Hypothalamus (tissue), 51 donors: ENCODE measurements at places on chromosomes 16 and 17.

DNA sequence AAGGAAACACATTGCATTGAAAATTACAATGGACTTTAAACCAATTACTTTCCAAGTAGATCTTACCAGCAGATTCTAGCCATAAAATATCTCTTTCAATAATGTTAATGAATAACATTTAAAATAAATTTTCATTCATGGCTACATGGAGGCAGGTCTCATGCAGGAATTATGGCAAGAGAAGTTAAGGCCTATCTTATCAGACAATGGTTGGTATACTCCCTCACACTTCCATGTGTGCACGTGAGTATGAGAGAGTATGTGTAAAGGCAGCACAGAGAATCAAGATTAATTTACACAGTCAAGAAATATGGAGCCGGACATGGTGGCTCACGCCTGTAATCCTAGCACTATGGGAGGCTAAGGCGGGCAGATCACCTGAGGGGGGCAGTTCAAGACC lies 76.5 kb downstream of the HELZ start:
- no peak for DNase-seq

GRCh38 chr17:61411261-61412142 lies 11.9 kb downstream of the TBX2 start:
- no peak for DNase-seq

GRCh38 chr17:57810721-57811637 lies 38.9 kb downstream of the MRPS23 start:
- DNase-seq, result no peak

GRCh38 chr16:22370038-22370820 lies 4.2 kb downstream of the CDR2 start:
- DNase-seq, result no peak

GRCh38 chr17:64387545-64388171 lies 3.0 kb downstream of the PECAM1 start:
- DNase-seq, result no peak

DNA sequence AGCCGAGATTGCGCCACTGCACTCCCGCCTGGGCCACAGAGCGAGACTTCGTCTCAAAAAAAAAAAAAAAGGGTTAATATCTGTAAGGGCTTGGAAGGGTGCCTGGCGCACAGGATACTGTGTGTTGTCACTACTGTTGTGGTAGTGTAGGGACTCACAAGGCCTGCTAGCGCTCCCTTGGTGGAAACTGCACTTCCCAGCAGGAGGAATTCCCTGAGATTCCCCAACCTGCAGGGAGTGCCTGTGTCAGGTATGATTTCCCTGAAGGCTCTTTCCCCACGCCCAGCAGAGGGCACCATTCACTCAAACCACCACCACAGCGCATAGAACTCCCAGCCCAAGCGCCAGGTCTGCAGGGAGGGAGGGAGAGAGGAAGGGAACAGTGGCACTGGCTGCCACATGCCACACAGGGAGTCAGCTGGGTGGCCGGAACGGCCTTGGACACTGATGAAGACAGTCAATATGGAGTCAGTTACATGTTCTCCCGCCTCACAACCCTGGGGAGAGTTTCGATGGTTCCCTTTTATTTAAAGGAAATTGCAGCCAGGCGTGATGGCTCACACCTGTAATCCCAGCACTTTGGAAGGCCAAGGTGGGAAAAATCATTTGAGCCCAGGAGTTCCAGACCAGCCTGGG lies 32.7 kb upstream of the CDH1 start:
- DNase-seq, result peak; percentile 37

GRCh38 chr17:30290696-30291542 lies 825 bp downstream of the BLMH start:
- DNase-seq, result no peak

GRCh38 chr17:38898812-38899348 lies 26.5 kb upstream of the LASP1NB start:
- no peak for DNase-seq

GRCh38 chr16:79714440-79714839 lies 113.9 kb upstream of the MAF start:
- DNase-seq, result no peak

DNA sequence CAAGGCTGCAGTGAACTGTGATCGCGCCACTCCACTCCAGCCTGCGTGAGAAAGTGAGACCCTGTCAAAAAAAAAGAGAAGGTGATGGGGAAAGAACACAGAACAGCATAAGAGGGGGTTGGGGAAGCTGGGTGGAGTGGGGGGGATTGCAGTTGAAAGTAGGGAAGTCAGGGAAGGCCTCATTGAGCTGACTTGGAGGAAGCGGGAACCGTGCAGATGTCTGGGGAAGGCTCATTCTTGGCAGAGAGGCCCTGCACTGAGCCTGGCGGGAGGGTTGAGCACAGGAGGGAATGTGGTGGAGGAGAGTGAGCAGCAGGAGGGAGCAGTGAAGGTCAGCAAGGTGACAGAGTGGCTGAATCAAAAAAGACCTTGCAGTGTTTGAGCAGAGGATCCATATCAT lies 26.9 kb downstream of the IL4R start:
- DNase-seq, result no peak

DNA sequence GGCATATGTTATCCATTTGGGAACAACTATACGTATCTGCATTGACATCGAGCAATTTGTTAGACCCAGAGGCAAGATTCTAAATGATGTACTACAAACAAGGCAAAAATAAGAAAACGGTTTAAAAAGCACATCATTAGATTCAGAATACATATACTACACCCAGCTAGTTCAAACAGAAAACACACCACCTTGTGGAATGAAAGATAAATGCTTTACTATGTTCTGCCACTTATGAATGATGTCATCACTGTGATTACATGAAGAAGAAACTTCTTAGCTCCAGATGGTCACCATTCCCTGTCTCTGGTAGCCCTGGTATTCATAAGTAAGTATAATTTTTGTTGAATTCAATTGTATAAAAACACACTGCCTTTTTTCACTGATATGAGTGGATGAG lies 7.8 kb downstream of the NACA2 start:
- no peak for DNase-seq

DNA sequence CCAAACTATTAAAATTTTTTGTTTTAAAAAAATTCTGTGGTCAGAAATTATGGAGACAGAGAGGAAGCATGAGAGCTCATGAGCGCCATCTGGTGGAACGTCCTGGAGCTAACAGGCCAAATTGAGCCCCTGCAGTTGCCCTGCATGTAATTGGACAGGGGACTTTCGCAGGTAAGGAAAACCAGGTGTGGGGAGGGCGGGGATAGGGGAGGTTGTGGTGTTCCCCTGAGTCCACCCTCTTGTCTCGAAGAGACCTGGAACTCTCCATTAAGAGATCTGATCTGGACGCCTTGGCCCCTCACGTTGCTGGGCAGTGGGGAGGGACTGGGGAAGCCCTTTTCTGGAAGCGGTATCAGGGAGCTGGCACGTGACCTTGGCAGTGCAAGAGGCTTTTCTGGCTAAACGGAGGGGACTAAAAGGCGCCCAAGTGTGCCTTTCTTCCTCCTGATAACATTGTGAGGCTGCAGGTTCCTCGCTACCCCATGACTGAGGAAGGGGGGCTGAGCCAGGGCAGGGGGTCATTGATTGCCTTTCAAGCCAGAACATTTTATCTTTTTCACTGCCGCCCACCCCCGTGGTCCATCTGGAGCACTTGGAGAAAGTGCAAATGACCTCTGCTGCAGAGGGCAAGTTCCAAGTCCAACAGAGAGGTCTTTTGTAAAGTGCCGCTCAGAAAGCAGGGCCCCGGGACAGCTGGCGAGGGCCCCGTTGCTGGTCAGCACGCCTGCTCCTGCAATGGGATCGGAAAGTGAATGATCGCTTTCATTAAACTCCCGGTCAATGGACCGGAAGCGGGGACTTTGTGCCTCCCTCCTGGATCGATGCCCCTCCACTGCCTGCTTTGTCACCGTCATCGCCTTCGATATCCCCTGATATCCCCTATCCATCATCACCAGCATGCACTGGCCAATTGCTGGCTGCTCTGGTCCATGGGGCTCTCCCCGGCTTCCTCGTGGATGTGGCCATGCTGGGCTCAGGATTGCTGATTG lies 18.4 kb downstream of the PDILT start:
- DNase-seq, result peak; percentile 75

- DNase-seq, result no peak
These were observed 1.5 kb downstream of the MGAT5B start for GRCh38 chr17:76869496-76870376.

- peak; percentile 29 for DNase-seq
These were observed 9.2 kb upstream of the TSPOAP1 start for GRCh38 chr17:58337600-58338453.

DNA sequence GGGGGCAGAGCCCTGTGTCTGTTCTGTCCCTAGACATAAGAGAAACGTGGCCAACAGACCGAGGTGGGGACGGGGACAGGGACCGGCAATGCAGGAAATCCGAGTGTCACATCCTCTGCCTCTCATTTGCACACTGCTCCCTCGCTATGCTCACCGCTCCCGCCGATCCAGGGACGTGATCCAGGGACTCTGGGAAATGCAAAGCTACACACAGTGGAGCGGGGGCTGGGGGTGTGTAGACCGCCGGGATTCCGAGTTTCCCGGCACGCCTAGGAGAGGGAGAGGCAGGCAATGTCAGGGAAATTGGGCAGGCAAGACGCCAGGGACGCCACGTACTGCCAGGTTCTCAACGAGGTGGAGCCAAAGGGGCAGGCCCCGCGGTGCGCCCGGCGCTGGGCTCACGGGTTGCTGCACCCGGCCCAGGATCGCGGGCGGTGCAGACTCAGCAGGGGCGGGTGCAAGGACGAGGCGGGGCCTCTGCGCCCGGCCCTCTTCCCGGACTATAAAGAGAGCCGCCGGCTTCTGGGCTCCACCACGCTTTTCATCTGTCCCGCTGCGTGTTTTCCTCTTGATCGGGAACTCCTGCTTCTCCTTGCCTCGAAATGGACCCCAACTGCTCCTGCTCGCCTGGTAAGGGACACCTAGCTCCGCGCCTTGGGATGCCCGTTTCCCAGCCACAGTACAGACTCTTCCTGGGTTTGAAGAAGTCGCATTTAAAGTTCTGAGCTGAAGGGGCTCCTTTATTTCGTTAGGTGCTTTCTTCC lies at the start of gene MT1X:
MT1X (plus strand) TSS at position 532 of the 764 bp plus-strand sequence; CDS start at position 603, 71 bp downstream.
- peak; percentile 87 for DNase-seq

- DNase-seq, result no peak
These were observed 59.7 kb downstream of the RNF112 start for GRCh38 chr17:19470530-19471261.

DNA sequence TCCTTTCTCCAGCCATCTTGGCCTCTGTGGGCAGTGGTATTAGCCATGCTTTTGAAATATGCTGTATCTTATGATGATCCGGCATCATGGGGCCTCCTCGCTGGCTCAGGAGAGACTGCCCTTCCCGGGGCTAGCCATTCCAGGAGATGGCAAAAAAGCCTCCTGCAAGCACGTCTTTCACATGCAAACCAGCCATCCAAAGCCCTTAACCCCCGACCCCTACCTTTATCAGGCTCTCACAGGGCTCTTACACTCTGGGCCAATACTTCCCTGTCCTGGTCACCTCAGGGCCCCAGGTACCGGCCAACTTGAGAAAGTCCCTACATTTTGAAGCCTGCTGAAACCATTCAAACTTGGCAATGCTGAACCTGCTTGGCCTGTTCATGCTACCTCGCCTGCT lies 36.4 kb downstream of the MYH13 start:
- DNase-seq, result no peak

DNA sequence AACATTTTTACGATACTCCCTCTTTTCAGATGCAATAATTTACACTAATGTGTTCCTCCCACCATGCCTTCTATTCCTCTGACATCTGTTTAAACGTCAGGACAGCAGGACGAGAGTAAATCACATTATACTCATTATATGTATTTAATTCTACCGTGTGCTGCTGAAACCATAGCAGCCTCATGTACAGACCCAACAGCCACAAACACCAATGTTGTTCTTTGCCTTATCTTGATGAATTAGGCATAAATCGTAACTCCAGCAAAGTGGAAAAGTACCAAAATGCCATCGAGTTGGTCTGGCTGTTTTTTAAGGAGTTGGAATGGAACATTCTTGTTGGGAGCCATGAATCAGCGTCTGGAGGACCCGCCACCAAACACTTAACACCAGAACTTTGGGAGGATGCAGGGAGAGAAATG lies 82.9 kb upstream of the FOXF1 start:
- DNase-seq, result no peak

GRCh38 chr16:89122322-89122851 lies 28.7 kb downstream of the ACSF3 start:
- no peak for DNase-seq

- no peak for DNase-seq
These were observed 15.5 kb downstream of the FZD2 start for GRCh38 chr17:44572801-44573200.

- peak; percentile 38 for DNase-seq
These were observed 47.1 kb downstream of the SPACA3 start for GRCh38 chr17:33038740-33039139.

GRCh38 chr17:66542129-66542966 lies 239.9 kb downstream of the PRKCA start:
- DNase-seq, result no peak

GRCh38 chr17:78763561-78763960 lies 18.5 kb downstream of the CYTH1 start:
- DNase-seq, result no peak

DNA sequence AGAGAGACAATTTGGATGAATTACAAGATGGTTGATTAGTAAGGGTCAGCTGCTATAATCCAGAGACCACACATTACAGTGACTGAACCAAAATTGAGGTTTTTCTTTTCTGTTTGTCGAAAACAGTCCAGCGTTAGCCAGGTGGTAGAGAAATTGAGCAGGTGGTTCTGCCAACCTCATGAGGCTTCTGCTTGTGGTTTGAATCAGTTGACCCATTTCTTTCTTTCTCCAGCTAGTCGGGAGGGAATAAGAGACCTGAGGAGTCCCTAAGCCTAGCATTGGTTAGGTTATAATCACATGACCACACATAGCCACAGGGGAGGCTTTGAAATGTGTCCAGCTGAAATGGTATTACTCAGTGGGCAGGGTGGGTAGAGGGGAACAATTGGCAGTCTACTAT lies 504.6 kb downstream of the HS3ST4 start:
- no peak for DNase-seq

DNA sequence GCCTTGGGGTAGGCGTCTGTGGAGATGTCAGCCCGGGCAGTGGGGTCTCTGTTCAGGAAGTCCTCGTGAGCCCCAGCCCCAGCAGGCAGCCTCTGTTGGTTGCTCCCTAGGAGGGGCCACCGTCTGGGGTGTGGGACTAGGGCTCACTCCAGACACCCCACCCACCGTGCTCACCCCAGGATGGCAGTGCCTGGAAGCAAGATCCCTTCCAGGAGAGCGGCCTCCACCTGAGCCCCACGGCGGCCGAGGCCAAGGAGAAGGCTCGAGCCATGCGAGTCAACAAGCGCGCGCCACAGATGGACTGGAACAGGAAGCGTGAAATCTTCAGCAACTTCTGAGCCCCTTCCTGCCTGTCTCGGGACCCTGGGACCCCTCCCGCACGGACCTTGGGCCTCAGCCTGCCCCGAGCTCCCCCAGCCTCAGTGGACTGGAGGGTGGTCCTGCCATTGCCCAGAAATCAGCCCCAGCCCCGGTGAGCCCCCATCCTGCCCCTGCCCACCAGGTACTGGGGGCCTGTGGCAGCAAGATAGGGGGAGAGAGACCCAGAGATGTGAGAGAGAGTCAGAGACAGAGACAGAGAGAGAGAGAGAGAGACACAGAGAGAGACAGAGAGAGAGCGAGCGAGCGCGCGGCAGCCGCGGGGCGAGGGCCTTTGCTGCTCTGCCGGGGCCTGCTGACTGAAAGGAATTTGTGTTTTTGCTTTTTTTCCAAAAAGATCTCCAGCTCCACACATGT lies 9.8 kb downstream of the NTHL1 start:
- DNase-seq, result no peak

GRCh38 chr17:49618028-49618611 lies 42.4 kb downstream of the NXPH3 start:
- no peak for DNase-seq
